IPS DF 6.9 (cell line): ENCODE measurements at places on chromosomes 6 and 20.

- no peak for DNase-seq
Observed at GRCh38 chr6:7108964-7109836, 1.4 kb downstream of the RREB1 start.

DNA sequence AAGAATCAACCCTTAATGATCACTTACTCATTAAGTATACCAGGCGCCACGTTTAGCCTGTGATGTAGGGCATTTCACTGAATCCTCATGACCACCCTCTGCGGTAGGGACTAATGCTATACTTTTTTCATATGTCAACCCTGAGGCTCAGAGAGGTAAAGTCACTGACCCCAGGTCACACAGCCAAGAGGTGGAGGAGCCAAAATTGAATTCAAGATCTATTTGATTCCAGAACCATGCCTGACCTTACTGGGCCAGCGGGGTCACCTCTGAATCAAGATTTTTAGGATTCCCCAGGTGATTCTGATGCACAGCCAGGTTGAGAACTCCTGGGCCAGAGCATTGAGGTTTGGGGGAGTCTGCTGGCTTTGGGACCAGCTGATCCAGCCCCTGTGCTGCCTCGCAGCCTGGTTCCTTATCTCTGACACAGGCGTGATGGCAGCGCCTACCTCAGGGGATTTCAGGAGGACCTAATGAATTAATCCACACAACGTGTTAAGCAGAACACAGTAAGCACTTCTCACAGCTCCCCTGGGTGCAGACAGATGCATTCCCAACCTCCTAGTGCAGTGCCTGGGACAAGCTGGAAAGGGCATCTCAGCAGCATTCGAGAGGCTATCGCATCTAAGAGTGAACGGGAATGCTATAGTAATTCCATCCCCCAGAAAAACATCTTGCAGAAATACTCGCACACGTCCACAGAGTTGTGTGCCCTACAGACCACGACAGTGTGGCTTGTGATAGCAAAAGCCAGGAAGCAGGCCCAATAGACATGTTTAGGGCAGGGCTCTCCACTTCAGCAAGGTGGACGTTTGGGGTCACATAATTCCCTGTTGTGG lies 101.4 kb upstream of the PTPN1 start:
- DNase-seq = no peak

DNA sequence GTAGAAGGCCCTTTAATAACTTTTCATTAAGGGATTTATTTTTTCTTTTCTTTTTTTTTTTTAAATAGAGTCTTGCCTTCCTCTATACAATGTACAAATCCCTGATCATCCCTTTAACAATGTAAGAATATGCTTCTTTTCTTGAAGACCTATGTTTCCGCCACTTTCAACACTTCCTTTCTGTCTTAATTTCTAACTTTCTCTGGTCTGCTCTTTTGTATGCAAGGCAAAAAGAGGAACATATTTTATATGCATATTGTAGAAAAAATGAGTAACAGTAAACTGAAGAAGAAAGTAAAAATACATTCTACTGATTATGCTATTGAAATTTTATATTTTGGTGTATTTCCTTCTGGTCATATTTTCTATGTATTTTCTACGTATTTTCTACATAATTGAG lies 484.7 kb downstream of the TFAP2B start:
- DNase-seq = no peak

DNA sequence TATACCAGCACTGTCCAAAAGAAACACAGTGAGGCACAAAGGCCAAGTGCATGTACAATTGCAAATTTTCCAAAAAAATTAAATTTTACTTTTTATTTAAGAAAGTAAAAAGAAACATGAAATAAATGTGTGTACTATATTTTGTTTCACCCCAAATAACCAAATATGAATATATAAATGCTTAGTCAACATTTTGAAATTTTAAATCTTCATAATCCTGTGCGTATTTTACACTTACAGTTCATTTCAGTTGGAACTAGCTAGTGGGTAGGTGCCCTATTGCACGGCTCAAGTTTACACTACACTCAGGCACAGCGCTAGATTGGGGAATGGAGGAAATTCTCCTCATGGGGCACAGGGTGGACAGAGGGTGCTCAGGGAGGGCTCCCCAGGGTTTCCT lies 18.0 kb upstream of the BTN3A3 start:
- DNase-seq = no peak

DNA sequence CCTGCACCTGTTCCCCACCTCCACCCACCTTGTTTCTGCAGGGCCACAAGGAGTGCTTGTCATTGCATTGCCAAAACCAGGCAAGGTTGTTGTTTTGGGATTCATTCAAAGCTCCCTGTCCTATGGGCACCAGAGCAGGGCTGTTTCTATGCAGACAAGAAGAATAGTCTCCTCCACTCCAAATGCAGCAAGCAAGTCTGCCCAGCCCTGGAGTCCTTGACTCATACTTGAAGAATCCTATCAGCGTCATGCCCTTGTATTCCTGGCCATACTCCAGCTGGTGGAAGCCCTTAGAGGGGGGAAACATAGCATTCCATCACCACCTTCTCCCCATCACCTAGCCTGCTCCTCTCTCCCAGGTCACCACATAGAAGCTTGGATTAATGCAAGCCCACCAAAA lies 145.3 kb upstream of the ECI2 start:
- no peak for DNase-seq

DNA sequence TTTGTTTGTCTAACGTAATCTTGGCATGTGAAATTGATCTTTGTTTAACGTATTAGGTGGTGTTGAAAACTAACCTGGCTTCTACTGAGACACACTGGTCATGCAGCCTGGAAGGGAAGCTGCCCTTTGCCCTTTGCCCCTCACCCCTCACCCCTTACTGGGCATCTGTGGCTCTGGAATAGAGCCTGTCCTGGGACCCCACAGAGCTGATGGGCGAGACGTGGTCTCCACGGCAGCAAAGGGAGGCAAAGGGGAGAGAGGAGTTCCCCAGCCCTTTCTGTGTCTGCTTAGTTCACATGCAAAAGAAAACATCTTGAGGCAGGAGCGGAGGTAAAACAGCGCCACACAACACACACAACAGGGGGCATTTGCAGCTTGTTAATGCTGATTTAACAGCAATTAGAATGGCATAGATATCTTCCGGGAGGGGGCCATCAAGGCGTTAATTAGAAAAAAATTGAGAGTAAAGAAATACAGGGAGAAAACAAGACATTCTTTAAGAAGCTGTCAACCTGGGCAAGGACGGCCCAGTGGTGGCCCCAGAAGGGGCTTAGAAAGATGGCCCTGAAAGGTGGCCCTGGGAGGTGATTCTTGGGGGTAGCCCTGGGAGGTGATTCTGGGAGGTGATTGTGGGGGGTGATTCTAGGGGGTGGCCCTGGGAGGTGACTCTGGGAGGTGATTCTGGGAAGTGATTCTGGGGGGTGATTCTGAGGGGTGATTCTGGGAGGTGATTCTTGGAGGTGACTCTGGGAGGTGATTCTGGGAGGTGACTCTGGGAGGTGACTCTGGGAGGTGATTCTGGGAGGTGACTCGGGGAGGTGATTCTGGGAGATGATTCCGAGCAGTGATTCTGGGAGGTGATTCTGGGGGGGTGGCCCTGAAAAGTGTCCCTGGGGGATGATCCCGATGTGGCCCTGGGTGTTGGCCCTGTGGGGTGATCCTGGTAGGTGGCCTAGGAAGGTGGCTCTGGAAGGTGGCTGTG lies 44.5 kb upstream of the DACT2 start:
- DNase-seq = no peak

DNA sequence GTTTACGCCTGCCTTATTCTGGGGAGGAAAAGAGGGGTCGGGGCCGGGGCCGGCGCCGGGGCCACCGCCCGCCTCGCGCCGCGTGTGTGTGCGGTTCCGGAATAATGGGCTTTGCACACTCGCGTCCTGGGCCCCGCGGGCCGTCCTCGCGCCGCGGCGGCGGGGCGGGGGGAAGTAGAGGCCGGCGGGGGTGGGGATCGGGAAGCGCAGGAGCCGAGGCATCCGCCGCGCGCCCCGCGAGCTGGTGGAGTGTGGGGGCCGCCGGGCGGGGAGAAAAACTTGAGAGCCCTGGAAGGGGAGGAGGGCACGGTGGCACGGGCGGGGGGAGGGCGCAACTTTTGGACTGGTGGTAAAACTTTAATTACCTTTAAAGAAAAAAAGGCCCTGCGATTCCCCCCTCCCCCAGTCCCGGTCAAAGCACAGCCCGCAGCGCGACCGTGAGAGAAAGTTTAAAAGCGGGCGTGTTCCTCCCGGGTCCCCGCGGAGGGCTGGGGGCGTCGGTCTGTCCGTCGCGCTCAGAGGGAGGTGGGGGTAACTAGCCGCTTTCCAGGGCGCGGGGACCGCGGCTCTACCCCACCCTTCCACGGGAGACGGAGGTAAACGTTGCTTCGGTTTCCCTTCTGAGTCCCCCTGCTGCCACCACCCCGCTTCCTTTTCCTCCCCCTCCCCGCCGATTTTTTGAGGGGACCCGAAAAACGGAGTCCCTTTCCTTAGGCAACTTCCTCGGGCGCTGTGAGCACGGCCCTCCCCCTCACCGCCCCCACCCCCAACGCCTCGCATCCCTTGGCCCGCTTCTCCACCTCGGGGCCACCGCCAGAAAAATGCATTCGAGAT lies 1.9 kb downstream of the L3MBTL3 start:
- no peak for DNase-seq

GRCh38 chr6:148367411-148368024 lies 24.9 kb downstream of the SASH1 start:
- DNase-seq = no peak

- no peak for DNase-seq
Observed at GRCh38 chr6:166440106-166440505, 57.4 kb upstream of the MPC1 start.

DNA sequence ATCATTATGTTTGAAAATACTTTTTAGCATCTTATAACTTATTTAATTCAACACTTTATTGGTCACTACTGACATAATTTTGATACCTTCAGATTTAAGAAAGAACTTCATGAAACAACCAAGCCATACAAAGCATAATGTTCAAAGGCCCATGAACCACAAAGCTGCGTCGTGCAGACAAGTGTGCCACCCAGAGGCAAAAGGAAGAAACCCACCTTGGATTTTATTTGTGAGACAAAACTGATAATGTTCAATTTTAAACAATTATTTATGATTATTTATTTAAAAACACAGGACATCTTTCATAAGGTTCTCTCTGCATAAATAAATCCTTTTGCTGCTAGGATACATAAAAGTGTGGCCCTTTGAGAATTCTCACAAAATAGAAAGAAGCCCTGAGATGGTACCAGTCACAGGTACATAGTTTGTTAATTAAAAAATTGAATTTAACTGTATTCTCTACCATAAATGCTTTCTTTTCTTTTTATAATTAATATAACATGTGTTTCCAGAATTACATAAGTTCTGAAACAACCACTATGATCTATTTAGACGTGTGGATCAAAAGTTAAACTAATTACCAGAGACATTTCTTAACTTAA lies 143.7 kb downstream of the RALGAPA2 start:
- DNase-seq = no peak

- no peak for DNase-seq
Observed at GRCh38 chr6:32459781-32460424, 20.2 kb downstream of the HLA-DRA start.

DNA sequence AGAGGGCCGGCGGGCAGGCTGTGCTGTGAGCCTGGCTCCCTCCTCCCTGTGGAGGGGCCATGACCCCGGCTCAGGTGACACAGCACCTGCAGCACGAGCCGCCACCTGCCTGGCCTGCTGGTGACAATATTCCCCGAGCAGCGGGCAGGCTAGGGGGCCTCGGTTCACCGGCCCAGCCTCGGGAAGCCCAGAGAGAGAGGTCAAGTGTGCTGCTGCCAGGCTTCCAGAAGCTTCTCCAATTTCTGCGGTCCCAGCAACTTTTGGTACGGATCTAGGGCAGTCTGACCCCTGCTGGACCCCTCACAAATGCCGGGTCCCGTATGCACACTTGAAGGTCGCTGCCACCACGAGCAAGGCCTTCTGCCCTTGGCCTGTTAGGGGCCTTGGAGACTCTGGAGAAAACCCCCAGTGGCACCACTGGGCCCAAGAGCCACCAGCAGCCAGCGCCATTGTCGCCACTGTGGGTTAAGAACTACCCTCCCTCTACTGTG lies 38.6 kb upstream of the NOL4L start:
- DNase-seq = peak; percentile 31

DNA sequence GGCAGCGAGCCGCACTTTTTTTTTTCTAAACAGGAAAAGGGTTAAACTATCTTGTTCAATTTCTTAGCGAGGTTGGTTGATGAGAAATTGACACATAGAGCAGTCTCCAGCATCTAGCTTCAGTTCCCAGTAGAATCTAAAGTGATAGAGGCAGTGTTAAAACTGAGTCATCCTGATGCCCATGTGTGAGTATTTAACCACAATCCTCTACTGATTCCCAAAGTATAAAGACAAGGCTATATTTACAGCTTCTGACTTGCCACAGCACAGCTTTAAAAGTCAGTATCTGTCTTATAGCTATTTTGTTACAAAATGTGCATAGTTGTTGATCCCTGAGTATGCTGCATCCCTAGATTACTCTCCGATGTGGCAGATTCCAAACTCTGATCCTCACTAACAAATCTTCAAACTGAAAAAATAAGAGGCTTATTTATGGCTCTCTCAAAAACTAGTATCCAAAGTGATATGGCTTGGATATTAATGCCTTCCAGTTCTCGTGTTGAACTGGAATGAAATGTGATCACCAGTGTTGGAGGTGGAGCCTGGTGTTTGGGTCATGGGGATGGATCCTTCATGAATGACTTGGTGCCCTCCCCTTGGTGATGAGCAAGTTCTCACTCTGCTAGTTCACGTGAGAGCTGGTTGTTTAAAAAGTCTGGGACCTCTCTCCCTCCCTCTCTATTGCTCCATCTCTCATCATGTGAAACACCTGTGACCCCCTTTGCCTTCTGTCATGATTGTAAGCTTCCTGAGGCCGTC lies 13.1 kb upstream of the POPDC3 start:
- DNase-seq = no peak

- no peak for DNase-seq
Observed at GRCh38 chr6:105282631-105283585, 103.1 kb upstream of the POPDC3 start.

DNA sequence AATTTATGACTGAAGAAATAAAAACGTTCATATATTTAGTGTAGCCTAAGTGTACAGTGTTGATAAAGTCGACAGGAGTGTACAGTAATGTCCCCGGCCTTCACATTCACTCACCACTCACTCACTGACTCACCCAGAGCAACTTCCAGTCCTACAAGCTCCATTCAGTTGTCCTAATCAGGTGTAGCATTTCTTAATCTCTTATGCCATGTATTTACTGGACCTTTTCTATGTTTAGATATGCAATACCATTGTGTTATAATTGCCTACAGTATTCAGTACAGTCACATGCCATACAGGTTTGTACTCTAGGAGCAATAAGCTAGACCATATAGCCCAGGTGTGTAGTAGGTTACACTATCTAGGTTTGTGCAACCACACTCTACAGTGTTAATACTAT lies 610.2 kb upstream of the NOX3 start:
- DNase-seq = no peak

GRCh38 chr6:154414021-154414813 lies 57.6 kb upstream of the IPCEF1 start:
- DNase-seq = no peak
